ENCODE measurements at places on chromosomes 5 and 9. TPM values are rescaled to one million over a fixed set of nuclear protein-coding genes. Genes with fewer than 3 reads are reported as not detected.

The FCN1 gene
- not detected for total RNA-seq

The ZFP37 gene
- 7.0 TPM for total RNA-seq

The DBH gene
- not detected for total RNA-seq

The CNTFR gene
- total RNA-seq: 0.18 TPM

The PTGR1 gene
- total RNA-seq: 17.1 TPM

The SLU7 gene
- total RNA-seq: 34.8 TPM

The PCDH1 gene
- total RNA-seq: 6.3 TPM

The EMB gene
- 3.7 TPM for total RNA-seq

The EPB41L4B gene
- 19.3 TPM for total RNA-seq
